ENCODE measurements at places on chromosomes 12 and 14.

DNA sequence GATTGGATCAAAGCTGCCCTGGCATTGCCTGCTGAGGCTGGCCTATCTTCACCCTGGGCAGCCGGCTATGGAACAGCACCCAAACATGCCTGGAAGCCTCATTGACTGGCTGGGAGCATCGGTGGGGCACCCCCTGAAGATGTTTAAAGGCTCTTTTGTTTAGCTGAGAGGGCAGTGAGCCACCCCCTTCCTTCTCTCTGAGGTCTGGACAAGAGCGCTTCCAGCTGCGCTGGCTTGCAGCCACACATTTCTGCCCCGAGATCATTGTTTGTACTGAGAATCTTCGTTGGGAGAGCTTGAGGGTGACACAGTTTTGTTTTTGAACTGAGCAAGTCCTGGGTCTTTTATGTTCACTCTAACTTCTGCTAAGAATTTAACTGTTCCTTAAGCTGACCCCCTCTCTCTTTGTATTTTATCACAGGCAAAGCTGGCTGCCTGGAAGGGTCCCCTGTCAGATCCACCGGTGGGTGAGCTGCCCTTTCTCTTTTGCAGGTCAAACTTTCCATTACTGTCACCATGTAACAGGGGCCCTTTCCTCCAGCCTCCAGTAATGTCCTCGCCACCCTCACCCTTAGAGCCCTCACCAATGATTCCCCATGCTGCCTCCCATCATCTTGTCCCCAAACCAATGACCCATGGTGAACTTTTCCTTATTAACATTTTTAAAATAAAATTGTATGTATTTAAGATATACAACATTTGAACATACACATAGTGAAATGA, 212.2 kb downstream of the KIF26A start:
- no peak for DNase-seq

DNA sequence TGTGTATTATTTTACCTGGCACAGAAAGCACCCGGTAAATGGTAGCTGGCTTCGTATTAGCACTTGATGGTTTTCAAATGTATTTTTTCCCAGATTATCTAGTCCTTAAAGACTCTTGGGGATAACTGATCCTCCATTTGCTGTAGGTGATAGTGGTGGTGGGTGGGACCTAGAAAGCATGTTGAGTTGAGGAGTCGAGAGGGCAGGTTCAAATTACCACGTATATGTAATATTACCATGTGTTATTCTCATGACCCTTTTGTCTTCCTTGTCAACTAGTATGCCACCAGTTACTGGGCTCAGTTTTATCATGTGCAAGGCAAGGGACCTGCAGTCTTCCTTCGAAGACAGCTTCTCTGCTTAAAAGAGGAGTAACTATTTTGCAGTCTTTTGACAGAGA, 1.8 kb downstream of the GLRX5 start:
- no peak for DNase-seq

GRCh38 chr14:75821831-75822521, 159.8 kb downstream of the TGFB3 start:
- DNase-seq, result no peak

DNA sequence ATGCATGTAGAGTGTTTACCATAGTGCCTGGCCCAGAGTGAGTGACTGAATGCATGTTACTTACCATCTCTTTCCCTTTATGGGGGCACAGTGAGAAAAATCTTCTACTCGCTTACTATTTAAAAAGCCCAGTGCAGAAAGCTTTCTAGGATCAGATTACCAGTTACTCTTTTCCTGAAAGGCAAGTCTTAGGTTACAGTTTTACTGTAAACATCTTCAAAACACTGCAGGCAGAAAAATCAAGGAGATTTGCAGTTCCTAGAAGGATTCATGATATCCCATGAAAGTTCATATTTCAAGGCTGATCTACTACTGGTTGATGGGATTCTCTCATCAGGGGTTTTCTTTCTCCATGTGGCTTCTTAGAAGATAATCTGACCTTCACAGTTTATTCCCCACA, 29.3 kb upstream of the DAAM1 start:
- DNase-seq, result no peak

GRCh38 chr12:109134186-109134917, 18.0 kb downstream of the ACACB start:
- DNase-seq, result no peak

GRCh38 chr14:74155287-74155686, 70.5 kb downstream of the LIN52 start:
- DNase-seq, result no peak

DNA sequence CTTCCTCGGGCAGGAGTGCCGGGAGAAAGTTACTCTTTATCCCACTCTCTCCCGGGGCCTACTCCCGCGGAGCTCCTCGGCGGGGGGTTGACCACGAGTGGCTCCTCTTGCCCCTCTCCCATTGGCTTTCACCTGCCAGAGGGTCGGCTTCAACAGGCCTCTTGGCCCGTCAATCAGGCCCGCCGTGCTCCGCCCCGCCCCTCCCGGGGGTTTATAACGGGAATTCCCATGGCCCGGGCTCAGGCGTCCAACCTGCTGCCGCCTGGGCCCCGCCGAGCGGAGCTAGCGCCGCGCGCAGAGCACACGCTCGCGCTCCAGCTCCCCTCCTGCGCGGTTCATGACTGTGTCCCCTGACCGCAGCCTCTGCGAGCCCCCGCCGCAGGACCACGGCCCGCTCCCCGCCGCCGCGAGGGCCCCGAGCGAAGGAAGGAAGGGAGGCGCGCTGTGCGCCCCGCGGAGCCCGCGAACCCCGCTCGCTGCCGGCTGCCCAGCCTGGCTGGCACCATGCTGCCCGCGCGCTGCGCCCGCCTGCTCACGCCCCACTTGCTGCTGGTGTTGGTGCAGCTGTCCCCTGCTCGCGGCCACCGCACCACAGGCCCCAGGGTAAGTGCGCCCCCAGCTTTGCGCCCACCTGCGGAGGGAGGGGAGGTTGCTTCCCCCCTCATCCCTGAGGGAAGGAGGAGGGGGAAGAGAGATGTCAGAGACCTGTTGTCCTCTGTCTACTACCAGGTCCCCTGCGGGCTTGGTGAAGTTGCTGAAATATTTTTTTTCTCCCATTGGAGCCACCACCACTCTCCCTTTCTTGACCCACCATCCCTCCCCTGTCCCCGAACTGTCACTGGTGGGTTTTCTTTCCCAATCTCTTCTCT, at the start of gene SMOC1:
Gene SMOC1, plus strand, starts transcription at position 242 of the 869 bp plus-strand sequence. Its CDS starts 263 bp downstream, at position 505.
- no peak for DNase-seq

DNA sequence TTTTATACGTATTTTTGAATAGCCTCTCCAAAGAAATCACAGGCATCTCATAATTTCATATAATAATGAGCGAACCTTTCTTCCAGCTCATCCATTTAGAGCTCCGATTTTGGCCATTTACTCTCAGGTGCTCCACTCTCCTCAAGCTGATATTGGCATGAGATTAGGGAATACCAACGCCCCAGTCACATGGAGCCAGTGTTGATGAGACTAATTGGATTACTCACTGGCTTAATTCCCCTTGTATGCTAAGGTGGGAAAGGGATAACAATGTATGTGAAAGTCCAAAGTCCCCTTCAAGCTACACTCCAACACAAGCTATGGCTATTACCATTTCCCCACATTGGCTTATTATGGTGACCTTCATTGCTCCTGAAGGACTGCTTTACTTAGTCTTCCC, 76.6 kb upstream of the NAV3 start:
- DNase-seq, result no peak

GRCh38 chr12:19810213-19810612, 370.9 kb downstream of the AEBP2 start:
- DNase-seq, result no peak

- no peak for DNase-seq
These were observed 2.3 kb downstream of the LARP4 start for GRCh38 chr12:50403001-50403440.

DNA sequence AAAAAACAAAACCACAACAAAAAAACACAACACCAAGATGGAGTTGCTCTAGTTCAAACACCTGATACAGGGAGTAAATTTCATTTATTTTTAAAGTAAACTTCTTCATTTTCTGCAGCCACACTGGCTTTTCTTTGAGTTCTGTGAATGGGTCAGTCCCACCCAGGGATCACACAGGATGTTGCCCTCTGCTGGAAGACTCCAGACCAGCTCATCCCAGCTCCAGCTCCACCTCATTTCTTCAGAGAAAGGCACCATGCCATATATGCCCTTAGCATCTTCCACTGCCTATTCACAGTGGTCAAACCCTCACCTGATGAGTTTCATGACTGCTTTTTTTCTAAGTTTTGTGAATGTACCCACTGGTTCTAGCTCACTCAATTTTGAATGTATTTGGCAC, 8.0 kb downstream of the GLIPR1 start:
- no peak for DNase-seq

- no peak for DNase-seq
These were observed 126.8 kb downstream of the TMTC1 start for GRCh38 chr12:29656762-29657538.

DNA sequence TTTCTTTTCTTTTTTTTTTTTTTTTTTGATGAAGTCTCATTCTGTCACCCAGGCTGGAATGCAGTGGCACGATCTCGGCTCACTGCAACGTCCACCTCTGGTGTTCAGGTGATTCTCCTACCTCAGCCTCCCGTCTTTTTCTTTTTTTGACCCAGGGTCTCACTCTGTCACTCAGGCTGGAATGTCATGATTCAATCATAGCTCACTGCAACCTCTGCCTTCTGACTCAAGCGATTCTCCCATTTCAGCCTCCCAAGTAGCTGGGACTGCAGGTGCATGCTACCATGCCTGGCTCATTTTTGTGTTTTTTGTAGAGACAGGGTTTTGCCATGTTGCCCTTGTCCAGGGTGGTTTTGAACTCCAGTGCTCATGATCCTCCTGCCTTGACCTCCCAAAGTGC, 12.0 kb downstream of the FUT8 start:
- no peak for DNase-seq

Data from stimulated activated CD4-positive, alpha-beta T cell treated with anti-CD3 and anti-CD28 coated beads, Interleukin-15, amount 100 ng/mL, for 48 hours (primary cell).